ENCODE measurements at places on chromosomes 3 and 15.

DNA sequence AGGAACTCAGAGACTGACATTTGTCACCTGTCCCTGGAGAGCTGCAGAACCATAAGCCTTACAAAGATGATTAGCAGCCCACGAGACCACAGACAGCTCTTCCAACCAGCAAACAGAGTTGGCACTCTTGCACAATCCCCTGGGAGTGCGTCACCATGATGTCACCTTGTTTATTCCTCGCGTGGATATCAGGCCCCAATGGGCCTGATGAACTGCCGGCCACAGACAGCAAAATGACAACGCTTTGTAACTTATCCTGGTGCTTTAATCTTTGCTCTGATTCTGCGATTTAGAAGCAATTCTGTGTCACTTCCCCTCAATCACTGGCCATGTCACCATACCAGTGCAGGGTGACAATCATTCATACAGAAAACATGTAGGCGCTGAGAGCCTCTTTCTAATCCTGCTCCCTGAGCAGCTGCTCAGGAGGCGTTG lies 89.2 kb downstream of the TAMM41 start:
- DNase-seq: no peak

DNA sequence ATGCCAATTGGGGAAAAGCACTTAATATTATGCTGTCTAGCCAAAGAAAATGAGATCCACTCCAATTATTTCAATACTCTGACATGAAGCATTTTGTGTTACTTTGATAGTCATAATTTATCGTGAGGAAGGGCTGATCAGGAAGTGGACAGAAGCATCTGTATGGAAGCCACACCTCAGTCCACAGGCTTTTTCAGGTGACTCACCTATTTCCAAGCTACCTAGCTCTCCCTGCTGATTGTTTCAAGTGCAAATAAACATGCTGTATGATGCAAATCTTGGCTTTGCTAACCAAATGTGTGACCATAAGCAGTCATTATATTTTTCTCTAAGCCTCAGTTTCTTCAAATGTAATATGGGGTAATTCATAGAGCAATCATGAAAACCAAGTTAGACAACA lies 30.8 kb upstream of the CPB1 start:
- DNase-seq: no peak

- no peak for DNase-seq
Measured at GRCh38 chr3:177333533-177334520, 136.5 kb upstream of the TBL1XR1 start.

- DNase-seq: no peak
Measured at GRCh38 chr3:16379838-16380237, 114.8 kb downstream of the OXNAD1 start.

DNA sequence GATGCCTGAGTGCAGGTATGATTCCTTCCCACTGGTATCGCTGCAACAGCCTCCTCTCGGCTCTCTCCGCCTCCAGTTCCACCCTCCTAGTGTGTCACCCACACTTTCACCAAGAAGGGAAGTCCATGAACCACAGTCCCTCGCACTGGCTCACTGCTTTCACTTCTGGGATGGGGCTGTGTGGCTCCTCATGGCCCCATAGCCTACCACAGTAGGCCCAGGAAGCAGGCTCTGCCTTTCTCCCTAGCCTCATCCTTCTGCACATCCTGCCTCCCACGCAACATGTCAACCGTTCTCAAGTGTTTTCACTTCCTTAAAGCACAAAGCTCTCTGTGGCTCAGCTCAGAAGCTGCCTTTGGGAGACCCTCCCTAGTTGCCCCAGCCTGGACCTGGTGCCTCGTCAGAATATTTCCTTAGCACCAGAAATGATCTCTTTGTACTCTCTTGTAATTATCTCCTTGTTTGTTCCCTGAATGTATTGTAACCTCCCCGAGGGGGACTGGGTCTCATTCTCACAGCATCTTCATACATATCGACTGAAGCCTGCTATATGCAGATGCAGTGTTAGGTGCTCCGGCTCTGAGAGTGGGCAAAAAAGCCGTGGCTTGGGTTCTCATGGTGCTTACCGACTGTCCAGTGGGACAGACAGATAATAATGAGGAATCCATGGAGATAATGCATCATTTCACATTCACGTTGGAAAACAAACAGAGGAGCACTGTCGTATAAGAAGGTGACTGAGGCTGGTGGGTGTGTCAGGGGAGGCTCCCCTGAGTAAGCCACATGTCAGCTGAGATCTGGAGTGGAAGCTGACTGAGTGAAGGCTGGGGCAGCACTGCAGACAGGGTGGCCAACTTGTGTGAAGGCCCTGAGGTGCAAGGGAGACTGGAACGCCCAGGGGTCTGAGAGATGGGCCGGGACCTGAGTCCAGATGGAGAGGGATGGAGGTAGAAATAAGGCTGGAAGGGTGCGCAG lies 107.1 kb downstream of the DGKG start:
- no peak for DNase-seq

DNA sequence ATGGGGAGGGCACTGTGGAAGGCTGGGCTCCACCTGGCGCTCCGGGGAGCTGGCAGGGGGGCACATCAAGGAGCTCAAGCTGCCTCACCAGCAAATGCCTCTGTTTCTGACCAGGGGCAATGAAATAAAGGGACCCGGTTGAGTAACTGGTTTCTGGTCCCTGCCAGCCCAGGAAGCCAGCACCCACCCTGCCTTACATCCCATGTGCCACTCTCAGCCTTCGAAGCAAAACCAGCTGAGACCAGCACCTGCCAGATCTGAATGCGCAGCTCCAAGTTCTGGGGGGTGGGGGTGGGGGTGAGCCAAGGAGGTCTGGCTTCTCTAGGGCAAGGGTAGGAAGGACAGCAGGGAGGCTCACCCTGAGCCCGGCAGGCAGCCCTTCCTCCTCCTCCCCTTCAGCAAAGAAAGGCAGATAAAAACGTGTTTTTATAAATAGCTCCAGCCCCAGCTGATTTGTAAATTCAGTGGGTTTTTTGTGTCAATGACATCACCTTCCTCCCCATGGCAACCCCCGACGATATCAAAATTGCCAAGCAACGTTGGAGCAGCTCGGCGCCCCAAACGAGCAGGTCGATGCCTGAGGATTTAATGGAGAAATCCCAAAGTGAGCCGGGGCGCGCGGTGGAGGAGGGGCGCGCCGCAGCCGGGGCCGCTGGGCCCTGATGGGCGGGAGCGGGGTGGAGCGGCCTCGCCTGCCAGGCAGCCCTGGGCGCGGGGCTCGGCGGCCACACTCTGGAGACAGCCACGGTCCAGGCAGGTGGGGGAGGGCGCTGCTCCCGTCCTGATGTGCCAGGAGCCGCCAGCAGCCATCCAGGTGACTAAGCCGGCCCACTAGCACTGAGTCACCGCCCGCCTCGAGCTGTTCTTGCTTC lies at the start of gene PAK6:
Gene PAK6, plus strand, starts transcription at position 532 of the 872 bp plus-strand sequence. CDS start 25,723 bp downstream, outside the sequence.
- DNase-seq: no peak

DNA sequence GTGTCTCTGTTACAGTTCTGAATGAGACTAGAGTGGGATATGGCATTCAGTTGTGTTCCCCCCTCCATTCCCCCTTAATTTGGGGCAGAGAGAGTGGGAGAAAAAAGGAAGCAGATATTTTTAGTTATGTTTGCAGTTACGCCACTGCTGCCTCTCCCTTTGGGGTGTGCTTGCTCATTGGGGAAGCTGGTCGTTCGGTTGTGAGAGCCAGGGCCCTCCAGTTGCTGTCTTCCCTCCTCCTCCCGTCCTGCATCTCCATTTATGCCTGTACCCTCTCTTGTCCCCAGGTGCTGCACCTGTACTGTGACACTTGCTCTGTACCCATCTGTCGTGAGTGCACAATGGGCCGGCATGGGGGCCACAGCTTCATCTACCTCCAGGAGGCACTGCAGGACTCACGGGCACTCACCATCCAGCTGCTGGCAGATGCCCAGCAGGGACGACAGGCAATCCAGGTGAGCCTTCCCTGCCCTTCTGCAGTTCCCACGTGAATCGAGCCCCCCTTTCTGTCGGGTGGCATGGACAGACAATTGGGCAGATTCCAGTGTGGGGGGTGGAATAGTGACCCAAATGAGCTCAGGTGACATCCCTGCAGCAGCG lies 55.8 kb downstream of the TRIM71 start:
- DNase-seq: no peak

- DNase-seq: no peak
Measured at GRCh38 chr3:122770521-122771202, 23.0 kb downstream of the HSPBAP1 start.

DNA sequence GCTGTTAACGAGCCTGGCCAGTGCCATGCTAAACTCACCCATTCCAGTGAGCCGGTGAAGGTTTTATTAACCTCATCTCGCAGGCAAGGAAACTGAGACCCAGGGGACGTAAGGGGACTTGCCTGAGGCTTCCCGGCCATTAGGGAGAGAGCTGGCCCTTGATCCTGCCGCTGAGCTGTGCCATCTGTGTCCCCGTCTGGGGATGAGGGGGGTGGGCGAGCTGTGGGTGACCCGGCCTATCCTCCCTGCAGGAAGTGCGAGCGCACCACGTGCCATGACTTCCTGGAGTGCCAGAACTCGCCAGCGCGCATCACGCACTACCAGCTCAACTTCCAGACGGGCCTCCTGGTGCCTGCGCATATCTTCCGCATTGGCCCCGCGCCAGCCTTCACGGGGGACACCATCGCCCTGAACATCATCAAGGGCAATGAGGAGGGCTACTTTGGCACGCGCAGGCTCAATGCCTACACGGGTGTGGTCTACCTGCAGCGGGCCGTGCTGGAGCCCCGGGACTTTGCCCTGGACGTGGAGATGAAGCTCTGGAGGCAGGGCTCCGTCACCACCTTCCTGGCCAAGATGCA lies 88.5 kb downstream of the FBLN2 start:
- DNase-seq: no peak

- no peak for DNase-seq
Measured at GRCh38 chr3:99862208-99862607, 44.5 kb downstream of the CMSS1 start.

GRCh38 chr3:164748626-164749025 lies 329.7 kb downstream of the SI start:
- DNase-seq: no peak

DNA sequence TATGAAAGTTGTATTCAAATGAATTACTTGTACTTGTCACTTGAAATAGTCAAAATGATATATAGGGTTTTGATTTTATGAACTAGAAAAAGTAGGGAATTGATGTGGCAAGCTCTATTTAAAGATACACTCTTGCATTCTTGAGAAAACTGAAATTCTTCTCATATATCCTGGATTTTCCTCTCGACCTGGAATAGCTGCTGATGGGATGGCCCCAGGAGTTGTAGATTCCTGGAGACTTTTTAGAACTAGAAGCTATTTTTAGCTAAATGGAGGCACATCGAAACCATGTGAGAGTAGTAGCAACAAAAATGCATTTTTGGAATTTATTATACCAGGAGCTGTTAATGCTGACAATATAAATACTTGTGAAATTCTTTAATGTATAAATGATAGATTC lies 125.9 kb downstream of the LEKR1 start:
- DNase-seq: no peak

Data from stimulated activated naive CD4-positive, alpha-beta T cell treated with Interleukin-2 at 50 U/mL for 16 hours (primary cell).